ENCODE measurements at places on chromosomes 6 and 20.

- no peak for DNase-seq
These were observed 26.2 kb downstream of the CCDC167 start for GRCh38 chr6:37473364-37474095.

- no peak for DNase-seq
These were observed 150.7 kb downstream of the CD24 start for GRCh38 chr6:106823732-106824351.

DNA sequence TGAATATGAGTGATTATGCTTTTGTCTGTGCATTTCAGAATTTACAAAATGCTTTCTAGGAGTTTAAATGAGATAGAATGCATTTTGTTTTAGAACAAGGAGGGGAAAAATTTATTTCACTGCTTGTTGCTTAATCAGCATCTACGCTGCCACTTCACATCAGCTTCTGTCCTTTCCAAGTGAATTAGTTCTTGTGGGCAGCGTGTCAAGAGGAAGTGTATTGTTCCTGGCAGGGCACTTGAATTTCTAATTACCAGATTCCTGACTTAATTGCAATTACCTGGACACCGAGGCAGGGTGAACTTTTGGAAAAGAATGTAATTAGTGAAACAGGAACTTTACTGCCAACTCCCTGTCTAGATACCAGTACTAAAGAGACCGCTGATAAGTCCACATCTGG is 263.5 kb downstream of the TMEM242 start:
- no peak for DNase-seq

- no peak for DNase-seq
These were observed 56.4 kb downstream of the RIOK1 start for GRCh38 chr6:7445885-7446461.

- DNase-seq = no peak
These were observed 10.1 kb upstream of the NXT1 start for GRCh38 chr20:23340524-23340923.

DNA sequence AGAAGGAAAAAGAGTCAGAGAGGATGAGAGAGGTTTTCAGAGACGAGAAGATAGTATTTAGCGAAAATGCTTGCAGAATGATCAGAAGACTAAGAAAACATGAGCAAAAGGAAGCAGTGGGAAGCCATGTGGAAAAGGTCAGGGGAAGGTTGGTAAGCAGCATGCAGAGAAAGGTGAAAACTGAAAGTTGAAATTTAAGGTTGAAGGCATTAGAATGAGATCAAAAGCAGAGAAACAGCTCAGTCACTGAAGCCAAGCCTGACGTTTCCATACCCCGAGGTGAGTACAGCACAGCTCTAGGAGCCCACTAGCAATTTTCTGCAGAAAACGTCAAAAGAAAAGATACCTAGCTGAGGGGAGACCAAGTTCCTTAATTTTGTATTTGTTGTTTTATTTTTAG is 19.1 kb upstream of the TFB1M start:
- no peak for DNase-seq

GRCh38 chr20:36645998-36646397 is at the start of gene SLA2:
Gene SLA2 (minus strand): TSS chr20:36646196. CDS start chr20:36641335, 4,861 bp downstream.
- peak; percentile 34 for DNase-seq

DNA sequence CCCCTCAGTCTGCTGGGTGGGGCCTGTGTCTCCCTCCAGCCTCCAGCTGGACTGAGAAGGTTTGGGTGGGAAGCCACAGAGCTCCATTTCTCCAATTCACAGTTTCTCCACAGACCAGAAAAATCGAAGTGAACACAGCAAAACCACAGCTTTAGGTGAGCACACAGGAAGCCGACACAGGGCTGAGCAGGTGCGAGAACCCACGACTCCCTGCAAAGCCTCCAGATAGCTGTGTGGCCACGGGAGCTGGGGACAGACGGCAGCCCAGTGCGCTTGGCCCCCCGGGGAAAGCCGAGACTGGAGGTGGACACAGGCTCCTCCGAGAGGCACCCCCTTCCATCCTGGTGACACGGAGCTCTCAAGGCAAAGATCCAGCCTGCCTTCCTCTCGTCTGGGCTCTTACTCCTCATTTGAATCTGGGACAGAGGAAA is 29.0 kb upstream of the MPC1 start:
- no peak for DNase-seq

DNA sequence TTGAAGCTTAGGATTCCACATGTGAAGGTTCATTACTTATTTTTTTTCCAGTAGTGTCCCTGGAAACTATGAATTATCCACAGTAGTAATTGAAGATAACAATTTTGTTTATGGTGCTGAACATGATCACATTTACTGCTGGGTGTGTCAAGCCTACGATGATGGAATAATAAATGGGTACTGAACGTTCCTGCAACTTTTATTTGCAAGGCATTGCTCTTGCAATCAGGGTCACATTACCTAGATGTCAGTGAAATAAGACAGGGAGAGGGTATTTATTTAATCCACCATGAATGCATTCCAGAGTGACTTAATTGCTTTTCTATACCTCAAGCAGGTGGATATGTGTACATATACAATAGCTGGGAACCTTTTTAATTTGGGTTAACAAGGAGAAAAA is 27.0 kb upstream of the MLIP start:
- no peak for DNase-seq

GRCh38 chr20:45701873-45702272 is at the start of gene WFDC13:
Gene WFDC13 (plus strand): TSS chr20:45702038. CDS start chr20:45702124, 86 bp downstream.
- DNase-seq = no peak

GRCh38 chr6:139536751-139537617 is 162.5 kb upstream of the CITED2 start:
- DNase-seq = no peak

- no peak for DNase-seq
These were observed 411 bp upstream of the SCUBE3 start for GRCh38 chr6:35213298-35213791.

GRCh38 chr6:131356161-131356560 is 216.9 kb upstream of the ARG1 start:
- no peak for DNase-seq

DNA sequence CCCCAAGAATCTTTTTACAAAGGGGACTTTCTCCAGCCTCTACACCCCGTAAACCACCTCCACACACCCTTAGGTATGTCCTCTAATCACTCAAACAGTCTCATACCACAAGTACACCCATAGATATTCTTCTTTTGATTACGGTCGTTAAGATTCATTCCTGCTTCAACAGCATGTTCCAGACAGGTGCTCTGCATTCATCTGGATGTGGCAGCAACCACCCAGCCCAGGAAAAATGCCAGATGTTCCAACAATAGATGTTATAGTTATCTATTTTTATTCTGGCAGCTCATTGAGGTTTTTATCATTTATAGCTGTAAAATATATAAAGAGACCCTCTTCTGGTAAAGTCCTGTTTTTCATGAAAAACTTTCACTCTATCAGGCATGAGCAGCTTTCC is 60.7 kb downstream of the SIM1 start:
- DNase-seq = no peak

GRCh38 chr6:148296771-148297170 is 45.9 kb upstream of the SASH1 start:
- no peak for DNase-seq
